ENCODE measurements at places on chromosomes 6 and 20.

DNA sequence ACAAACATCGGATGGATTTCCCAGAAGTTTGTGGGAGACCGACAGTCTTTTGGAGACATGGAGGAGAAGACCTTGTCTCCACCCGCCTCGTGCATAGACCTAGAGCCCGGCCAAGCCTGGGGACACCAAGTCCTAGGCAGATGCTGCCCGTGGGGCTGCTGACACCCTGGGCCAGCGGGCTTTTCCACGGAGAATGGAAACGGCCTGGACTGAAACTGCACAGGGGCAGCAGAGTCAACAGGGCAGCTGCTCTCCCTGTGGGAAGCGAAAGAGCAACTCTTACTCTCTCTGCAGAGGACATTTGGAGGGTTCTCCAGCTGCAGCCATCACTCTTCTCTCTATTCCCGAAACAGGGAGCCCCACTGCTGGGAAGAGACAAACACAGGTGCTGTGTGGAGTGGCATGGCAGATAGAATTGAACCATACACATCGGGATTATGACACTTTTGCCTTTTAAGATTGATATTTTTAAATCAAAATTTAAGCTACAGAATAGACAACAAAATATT, 401.2 kb downstream of the THBS2 start:
- DNase-seq: no peak

GRCh38 chr6:12608874-12609273, 107.7 kb upstream of the PHACTR1 start:
- no peak for DNase-seq

DNA sequence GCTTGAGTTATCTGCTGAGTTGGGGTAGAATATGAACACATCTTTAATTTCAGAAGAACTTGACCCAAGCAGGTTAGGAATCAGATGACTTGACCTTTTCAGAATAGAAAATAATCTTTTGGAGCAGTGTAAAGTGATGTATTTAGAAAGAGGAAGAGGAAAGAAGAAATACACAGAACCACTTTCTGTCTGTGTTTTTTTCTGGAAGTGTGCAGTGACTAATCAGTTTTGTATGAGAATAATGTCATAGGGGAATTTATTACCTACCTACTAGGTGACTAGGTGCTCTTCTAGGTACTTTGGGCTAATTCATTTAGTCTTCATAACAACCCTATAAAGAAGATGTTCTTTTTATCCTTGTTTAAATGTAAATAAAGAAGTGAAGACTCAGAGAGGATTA, 3.0 kb downstream of the PPP1R14C start:
- no peak for DNase-seq

DNA sequence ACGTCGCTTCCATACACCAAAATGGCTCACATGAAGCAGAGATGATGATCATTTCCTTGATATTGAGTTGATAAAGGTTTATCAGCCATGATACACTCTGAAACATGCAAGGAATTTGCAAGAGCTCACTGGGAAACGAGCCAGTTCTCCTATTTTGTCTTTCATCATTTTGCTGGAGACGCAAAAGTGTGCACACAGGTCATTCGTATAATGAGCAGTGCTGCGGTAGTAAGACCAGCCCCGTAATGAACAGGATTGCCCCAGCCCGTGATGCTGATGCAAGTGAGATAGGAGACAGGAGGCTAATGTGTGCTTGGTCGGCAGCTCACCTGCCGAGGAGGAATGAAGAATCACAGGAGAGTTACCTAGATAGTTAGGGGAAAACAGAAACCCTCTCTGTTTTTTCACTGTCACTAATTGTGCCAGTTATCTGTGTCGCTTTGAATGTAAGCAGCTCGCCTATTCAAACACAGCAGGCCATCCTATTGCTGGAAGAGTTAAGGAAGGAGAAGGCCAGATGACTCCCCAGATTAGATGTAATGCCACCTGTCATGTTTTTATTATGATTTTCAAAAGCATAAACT, 391.8 kb downstream of the SAMD5 start:
- DNase-seq: no peak

GRCh38 chr6:154721460-154721859, 11.8 kb upstream of the SCAF8 start:
- no peak for DNase-seq

DNA sequence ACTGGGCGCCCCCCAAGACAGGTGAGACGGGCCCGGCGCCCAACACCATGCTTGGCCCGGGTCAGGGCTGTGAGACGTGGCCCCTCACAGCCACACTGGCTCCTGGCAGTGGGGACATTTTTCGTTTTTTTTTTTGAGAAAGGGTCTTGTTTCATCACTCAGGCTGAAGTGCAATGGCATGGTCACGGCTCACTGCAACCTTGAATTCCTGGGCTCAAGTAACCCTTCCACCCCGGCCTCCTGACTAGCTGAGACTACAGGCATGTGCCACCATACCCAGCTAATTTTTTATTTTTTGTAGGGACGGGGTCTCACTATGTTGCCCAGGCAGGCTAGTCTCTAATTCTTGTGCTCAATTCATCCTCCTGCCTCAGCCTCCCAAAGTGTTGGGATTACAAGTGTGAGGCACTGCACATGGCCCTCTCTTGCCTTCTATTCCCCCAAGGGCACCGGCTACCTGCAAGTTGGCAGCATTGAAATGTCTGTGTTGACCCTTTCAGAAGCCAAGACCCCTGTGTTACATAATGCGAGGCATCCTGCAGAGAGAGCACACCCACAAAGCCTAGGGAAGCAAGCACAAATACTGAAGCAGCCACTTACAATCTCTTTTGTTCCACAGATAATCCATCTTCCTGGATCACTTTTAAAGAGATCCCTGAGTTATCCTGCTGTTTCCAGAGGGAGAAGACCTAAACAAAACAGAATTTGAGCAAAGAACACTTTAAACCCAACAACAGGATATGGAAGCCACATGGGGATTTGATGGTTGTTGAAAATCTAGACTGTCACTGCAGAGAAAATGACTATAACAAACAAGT, 57.5 kb upstream of the SLC4A11 start:
- no peak for DNase-seq

DNA sequence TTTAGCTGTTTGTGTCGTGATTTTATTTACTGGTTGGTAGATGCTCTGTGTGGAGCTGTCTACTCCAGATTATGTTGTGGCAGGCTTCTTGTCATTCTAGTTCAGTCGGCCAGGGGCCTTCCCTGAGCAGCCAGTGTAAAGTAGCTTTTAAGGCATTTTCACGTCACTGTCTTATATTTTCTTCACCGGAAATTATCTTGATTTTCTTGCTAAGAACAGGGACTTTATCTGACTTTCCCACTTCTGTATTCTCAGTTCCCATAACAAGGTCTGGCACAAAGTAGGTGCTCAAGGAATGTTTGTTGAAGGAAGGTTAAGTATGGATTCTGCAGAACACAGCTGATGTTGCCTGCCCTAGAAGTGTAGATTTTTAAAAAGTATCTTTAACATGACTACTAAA, 868 bp downstream of the LTV1 start:
- no peak for DNase-seq

DNA sequence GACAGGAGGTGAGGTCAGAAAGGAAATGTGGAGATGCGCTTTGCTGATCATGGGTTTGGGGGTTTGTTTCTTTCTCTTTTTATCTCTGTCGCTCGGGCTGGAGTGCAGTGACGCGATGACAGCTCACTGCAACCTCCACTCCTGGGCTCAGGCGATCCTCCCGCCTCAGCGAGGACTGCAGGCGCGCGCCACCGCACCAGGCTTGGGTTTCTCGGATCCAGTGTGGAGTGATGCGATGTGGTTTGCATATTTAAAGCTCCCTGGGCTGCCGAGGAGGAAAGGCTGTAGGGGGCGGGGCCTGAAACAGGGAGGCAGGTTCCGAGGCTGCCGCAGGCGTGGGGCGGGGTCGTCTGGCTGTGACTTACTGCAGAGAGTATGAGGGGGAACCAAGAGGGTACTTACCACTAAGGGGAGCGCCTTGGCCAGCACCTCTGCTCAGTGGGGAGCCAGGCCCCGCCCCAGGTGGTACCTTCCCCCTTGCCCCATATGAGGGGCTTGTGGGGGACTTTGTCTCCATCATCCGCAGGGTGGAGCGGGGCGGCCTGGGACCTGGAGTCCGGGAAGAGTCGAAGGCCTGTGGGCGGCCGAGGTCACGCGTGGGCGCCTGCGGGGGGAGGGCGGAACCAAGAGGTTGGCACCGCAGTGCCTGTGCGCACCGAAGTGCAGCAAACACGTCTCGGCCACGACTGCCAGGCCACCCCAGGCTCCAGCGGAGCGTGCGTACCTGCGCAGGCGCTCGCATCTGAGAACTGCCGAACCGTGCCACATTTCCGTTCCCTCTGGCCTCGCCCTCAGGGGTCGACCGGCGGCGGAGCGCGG, 12.7 kb upstream of the BAK1 start:
- peak; percentile 46 for DNase-seq

DNA sequence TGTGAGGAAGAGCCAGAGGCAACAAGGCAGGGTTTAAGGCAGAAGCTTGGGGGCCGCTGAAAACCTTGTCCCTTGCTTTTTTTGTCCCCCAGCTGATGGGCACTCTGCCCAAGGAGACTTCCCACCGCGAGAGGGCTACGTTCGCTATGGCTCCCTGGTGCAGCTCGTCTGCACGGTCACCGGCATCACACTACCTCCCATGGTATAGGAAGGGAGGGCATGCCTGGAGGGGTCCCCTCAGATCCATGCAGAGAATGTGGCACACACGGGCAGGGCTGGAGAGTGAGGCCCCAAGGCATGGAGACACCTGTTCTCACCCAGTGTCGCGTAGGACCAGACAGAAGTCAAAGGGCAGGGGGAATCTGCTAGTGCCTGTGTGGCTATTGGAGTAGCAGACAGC, 5.8 kb upstream of the MATN4 start:
- no peak for DNase-seq

DNA sequence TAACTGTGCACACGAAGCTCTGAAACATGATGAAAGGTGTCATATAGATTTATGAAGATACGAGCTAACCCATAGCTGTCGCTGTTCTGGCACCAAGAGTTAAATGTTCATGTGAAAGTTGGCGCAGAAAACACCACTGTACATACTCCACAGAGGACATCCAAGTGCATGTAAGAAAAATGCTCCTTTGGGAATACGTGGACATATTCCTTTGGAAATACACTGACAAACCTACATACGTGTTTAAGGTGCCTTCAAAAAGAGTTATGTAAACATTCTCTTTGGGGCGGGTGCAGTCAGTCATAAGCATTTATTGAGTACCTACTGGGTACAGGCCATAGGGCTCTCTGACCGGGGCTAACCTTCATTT, 723 bp upstream of the ARID1B start:
- peak; percentile 53 for DNase-seq

DNA sequence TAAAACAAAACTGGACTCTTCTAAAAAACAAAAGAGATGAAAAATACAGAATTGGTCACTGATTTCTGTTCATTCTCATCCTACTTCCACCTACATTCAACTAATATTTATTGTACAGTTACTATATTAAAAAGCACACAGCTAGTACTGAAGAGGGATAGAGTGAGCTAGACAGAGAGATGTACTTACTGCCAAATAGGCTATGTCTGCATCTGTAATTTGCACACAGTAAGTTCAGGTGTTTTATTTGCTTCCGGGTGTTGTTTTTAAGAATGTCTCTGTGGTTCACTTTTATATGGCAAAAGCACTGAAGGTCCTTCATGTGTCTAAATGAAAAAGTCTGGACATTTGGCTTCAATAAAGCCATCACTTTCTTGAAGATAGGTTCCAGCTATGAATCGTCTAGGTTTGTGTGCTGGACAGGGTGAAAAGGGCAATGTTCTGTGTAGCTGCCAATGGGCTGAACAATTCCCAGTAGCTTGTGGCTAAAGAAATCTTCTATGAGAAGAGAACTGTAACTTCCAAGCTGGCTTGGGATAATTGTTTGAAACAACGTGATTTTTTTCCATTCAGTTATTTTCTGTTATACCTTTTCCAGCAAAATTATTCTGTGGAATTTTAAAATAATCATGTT, 47.3 kb downstream of the EPB41L2 start:
- DNase-seq: no peak

DNA sequence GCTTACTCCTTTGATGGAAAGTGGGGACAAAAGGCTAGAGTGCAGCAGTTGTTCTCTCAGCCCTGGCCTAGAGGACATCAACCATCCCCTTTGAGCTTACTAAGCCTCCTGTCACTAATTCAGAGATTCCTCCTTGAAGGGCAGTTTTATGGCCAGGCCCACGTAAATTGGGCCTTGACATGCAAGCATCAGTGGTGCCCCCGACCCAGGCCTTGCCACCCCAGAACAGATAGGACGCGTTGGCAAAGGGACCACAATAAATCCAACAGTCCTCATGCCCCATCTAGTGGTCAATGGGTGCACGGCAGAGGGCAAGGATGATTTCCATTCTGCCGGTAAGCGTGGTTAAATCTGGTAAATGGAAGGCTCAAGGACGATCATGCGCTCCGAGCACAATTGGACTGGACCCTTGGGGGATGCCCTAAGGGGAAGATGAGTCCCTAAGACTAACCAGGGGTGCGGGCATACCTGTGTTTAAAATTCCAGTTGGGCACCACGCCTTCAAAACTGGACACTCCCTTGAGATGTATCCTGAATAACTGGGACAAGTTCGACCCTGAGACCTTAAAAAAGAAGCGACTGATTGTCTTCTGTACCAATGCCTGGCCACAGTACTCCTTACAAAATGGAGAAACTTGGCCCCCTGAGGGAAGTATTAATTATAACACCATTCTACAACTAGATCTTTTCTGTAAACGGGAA, 32.6 kb downstream of the CEP85L start:
- peak; percentile 62 for DNase-seq

DNA sequence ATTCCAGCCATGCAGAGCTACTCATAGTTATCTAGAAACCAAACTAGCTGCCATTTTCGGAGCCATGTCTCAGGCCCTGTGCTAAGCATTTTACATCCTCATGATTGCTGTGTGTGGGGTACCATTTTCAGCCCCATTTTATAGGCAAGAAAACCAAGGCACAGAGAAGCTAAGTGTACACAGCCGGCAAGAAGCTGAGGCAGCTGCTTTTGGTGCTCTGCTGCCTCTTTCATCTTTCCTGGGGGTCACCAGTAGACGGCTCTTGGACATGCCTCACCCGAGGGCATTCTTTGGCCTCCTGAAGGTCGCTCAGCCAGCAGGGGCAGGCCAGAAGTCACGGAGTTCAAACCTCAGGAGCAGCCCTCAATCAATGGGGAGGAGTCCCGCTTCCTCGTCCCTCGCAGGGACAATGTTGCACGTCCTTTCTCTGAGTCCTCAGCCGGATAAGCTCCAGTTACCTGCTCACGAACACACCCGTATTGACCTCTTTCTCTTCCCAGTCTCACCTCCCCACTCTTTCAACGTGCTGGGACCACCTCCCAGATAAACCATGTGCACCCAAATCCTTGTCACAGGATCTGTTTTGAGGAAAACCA, 82.6 kb upstream of the BLCAP start:
- DNase-seq: no peak

DNA sequence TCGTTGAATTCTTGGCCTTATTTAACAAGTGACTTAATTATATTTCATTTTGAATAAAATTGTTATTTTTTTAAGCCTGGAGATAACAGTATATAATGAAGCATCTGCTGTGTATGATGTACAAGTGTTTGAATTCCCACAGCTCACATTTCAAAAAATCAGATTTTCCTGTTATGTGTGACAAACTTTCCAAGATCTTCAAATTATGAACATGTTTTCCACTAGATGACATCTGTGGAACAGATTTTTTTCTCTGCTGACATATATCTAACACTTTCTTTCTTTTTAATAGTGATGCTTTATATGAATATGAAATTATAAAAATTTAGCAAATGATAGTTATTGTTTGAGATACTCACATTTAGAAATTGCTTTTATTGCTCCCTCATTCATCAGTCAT, 482.8 kb downstream of the LMBRD1 start:
- no peak for DNase-seq
